ENCODE measurements at places on chromosomes 2 and 18.

DNA sequence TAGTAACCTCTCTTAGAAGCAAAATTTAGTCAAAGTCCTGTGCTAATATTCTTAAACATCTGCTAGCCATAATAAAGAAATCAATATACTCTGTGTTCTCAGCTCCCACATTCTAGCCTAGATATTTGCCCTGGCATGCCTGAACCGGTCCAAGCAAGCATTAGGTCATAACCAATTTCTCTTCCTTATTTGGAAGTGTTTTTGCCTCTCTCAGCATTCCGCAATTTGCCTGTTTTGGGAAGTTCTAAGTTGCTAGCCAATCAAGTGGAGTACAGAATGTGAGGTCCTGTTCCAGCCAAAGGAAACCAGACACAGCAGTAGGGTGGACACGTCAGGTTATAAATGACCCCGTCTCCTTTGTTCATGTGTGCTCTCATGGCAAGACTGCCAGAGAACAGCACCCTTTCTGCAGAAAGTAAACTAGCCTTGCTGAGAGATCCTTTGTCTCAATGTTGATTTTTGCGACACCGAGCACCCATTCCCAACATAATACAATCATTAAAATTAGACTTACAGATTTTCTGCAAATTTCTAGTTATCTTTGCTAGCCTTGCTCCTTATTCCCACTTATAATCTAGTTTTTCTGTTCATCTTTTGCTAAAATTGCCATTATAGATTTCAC is 13.0 kb upstream of the SULT1C4 start:
- DNase-seq = no peak

DNA sequence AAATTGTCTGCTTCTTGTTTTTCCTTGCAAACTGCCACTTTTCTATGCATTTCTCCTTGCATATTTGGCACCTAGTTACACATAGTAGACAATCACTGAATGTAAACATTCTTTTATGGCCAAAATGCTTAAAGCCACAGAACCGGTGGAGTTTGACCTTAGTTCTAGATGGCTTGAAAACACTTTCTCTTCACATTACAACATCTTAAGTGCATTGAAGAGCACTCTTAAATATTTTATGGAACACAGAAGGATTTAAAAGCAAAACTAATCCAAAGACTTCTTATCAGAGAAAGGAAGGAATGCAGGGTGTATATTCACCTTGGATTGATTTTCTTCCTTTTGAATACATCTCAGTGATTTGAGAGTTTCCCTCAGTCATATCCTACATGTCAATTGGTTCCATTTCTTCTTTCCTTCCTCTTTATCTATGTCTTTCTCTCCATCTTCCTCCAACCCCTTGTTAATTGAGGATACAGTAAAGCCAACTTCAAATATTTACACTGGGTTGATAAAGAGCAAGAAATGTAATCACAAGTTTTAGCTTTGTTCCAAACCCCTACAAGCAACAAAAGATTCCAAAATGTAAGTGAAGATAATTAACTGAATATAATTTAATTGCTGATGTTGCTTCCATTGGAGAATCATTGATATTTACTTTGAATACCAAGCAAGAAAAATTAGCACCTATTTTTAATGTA is 548.0 kb downstream of the CNTNAP5 start:
- no peak for DNase-seq

DNA sequence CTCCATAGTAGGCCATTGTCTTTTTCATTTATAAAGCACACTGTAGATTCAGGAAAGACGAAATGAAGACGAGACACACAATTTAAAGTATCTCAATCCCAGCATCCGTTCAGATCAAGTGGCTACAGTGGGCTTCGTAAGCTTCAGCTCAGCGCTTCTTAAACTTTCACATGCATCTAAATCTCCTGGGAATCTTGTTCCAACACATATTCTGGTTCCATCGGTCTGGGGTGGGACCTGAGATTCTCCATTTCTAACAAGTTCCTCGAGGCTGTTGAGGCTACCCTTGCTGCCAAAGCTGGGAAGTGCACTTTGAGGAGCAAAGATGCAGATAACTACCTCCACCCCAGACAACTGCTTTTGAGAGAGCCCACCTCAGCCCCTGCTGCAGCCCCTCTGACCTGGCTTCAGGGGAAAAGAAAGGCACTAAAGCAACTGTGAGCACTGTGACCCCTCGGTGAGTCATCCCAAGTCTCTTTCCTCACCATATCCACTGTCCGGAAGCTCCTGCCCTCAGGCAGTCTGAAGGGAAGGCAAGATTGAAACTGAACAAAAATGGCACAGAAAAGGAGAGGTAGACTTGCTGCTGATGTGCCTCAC is 201.1 kb upstream of the FBXO11 start:
- no peak for DNase-seq

DNA sequence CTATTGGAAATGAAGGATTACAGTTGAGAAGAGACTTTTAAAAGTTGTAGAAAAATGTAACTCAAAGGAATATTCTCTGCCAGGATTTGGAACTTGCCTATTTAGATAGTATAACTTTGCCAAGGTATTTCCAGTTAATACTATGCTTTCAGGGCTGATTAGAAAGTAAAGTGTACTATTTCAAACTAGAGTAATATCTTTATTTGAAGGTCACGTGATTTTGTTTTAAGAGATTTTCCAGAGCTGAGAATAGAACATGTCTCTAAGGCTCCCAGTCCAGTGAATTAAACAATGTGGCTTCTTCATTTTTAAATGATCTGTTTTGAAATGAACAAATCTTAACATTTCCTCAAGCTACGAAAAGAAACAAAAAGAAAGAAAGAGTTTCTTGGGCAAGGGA is 53.9 kb downstream of the CCDC148 start:
- no peak for DNase-seq

DNA sequence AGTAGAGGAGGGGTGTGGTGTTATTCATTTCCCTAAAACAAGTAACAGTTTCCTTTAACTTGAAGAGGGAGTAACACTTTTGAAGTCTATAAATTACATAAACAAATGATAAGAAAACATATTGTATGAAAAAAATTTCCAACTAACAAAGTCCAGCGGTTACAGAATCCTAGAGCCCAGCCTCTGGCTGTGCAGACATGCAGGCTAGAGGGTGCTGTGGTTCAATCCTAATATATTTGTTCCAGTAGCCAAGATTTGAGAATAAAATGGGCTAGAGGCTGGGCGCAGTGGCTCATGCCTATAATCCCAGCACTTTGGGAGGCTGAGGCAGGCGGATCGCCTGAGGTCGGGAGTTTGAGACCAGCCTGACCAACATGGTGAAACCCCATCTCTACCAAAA is 56.9 kb downstream of the WDR75 start:
- no peak for DNase-seq

DNA sequence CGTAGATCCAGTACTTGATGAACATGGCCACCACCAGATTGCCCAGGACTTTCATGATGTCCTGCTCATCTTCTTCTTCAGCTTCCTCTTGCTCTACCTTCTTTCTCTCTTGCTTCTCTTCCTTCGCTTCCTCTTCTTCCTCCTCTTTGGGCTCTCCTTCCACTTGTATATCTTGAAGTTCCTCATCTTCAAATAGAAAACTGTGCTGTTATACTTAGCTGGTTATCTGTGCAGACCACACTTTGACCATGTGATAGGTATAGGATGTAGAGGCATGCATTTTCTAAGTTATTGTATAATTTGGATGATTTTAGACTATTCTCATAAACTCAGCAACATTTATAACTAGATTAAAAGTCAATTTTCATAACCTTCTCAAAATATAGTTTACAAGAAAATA is 263.4 kb downstream of the NAPG start:
- DNase-seq = no peak

GRCh38 chr2:168030862-168031624 is 216.4 kb downstream of the STK39 start:
- no peak for DNase-seq

GRCh38 chr2:8178911-8179310 is 502.9 kb upstream of the ID2 start:
- DNase-seq = no peak

GRCh38 chr2:74499940-74500577 is 656 bp upstream of the LBX2 start:
- no peak for DNase-seq

GRCh38 chr2:240790370-240791220 is 29.4 kb downstream of the KIF1A start:
- no peak for DNase-seq

- peak; percentile 33 for DNase-seq
These were observed 125.5 kb upstream of the EPC2 start for GRCh38 chr2:148519013-148519412.

DNA sequence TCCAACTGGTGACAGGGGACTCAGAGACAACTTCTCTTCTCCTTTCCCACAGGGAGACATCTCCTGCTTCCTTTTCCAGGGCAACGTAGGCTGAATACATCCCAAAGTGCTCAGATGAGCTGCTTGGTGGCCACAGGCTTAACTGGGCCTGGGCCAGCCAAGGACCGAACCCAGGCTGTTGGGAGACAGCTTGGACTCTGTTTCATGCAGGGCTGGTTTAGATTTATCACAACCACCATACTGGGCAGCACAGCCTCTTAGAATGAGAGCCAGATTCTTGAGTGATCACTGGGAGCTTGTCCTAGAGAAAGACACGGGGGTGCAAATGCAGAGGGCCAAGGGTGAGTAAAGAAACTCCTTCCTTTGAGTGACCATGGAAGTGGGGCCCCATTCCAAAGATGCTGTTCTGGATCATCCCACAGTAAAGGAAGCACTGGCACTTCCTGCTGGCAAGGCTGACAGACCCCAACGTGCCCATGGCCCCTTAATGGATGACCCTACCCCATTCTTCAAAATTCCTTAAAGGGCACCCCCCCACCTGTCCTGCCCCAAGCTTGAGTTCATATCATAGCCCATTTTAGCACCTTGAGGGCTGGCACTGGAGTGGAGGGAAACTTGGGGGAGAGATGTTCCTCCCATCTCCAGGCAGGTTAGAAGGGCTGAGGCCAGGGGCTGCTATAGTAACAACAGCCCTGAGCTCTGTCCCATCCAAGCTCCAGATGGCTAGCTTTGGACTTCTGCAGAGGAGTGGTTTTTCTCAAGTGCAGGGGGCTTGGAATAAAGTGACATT is 84.1 kb downstream of the CAPN13 start:
- DNase-seq = no peak
